ENCODE measurements at places on chromosomes 1 and 21. TPM values are rescaled to one million over a fixed set of nuclear protein-coding genes. Genes with fewer than 3 reads are reported as not detected.

DNA sequence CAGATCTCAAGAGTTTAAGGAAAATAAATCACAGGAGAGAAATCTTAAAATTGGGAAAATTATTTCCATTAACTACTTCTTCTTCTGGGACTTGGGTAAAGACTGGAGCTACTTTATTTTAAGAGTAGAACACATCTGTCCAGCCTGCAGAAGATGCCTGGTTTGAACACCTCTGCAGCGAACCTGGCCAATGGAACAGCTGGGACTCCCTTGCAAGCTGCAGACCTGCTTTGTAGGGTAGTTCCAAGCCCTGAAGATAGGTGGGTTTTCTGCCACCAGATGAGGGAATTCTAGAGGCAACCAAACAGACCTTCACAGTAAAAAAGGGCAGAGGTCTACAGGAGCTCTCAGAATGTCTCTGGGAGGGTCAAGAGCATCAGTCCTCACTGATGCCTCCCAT lies 86.5 kb upstream of the CACNA1E start:
- no peak for DNase-seq

- DNase-seq: no peak
These were observed 2.1 kb downstream of the NIPAL3 start for GRCh38 chr1:24417681-24418080.

GRCh38 chr1:205118752-205119151 lies 3.0 kb downstream of the RBBP5 start:
- no peak for DNase-seq

- no peak for DNase-seq
These were observed 165.6 kb downstream of the DSCAM start for GRCh38 chr21:40681164-40681859.

DNA sequence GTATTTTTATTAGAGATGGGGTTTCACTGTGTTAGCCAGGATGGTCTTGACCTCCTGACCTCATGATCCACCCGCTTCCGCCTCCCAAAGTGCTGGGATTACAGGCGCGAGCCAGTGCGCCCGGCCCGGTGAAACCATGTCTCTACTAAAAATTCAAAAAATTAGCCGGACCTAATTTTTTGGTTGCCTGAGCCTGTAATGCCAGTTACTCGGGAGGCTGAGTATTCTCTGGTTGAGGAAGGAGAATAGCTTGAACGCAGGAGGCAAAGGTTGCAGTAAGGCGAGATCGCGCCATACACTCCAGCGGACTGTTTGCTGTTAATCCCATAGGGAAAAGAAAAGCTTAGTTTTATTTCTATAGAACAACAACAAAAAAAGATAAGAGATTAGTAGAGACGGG lies 29.9 kb upstream of the HJV start:
- no peak for DNase-seq

The ZSWIM5 gene
- 0.81 TPM for total RNA-seq
